Stimulated activated CD4-positive, alpha-beta T cell treated with anti-CD3 and anti-CD28 coated beads, Interleukin-15, amount 100 ng/mL, for 48 hours (primary cell): ENCODE measurements at places on chromosomes 16 and 17.

DNA sequence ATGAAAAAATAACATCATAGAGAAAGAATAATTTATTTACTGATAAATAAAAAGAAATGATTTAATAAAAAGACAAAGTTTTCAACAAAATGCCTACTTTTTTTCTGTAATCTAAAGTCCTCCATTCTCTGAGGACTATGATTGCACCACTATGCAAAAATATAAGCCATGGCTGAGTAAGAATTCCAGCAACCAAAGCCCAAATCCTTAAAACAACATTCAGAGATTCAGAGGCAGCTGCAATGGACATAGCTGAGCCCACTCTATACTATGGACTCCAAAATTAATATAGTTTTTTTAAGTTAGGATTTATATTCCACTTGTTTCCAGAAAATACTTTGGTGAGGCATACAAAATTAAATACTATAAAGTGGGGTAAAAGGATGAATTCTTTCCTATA, 169.5 kb upstream of the C17orf78 start:
- no peak for DNase-seq

GRCh38 chr16:89842471-89843408, 14.5 kb downstream of the SPIRE2 start:
- no peak for DNase-seq

DNA sequence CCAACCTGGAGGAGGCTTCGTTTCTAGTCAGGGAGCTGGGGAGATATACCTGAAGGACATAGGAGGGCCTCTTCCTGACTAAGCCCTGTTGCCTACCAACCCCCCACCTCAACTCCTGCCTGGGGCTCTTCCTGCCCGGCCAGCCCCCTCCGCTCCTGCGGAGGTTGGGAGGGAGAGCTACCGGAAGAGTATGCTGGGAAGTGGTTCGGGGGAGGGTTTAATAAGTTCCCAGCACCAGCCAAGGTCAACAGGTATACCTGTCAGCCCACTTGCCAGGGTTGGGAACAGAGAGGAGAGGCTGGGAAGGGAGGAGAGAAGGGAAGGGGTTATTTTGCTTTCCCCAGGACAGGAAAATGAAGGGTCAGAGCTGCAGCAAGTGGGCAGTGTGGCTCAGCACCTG, 4.7 kb downstream of the PPP1R1B start:
- no peak for DNase-seq

- no peak for DNase-seq
Observed at GRCh38 chr17:50841277-50841948, 6.0 kb downstream of the WFIKKN2 start.

GRCh38 chr16:54268766-54269165, 17.8 kb downstream of the IRX3 start:
- no peak for DNase-seq

DNA sequence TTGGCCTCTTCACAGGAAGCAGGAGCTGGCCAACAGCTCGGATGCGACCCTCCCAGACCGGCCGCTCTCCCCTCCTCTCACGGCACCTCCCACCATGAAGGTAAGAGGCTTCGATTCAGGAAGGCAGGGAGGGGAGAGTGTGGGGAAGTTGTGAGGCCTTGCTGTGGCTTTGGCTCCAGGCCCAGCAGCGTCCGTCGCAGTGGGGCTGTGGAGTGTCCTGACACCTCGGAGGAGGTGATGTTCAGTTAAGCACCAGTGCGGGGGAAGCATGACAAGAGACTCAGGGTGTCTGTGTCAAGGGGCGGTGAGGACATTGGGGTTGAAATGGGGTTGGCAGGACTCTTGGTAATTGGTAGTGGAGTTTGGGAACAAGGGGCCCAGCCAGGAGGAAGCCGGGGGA, 109.0 kb downstream of the RAP1GAP2 start:
- no peak for DNase-seq

GRCh38 chr16:9338068-9338467, 246.6 kb downstream of the HAPSTR1 start:
- no peak for DNase-seq

DNA sequence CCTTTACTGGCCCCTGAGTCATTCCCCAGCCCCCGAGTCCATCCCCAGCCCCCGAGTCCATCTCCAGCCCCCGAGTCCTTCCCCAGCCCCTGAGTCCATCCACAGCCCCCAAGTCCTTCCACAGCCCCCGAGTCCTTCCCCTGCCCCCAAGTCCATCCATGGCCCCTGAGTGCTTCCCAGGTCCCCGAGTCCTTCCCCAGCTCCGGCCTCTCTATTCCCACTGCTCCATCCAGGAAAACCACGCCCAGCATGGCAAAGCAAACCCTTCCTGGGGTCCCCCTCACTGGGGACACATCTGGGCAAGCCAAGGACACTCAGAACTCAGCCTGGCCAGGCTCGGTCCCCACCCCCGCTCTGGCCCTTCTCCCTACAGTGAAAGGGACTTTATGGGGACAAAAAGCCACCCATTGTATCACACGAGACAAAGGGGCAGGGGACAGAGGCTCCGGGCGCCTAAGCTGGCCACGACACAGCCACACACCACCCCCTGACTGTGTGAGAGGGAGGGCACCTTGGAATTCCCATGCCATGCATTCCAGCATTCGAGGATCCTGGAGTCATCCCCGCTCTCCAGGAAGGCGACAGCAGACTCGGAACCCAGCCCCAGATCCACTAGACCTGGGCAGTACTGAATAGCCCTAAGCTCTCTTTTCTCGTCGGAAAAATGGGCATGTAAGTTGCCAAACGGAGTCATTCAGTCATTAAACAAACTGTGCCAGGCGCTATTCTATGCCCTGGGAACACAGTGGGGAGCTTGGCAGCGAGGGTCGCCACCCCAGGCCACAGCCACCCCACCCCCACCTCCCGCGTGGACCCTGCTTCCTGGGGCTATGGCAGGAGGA, 14.0 kb downstream of the PLLP start:
- no peak for DNase-seq

DNA sequence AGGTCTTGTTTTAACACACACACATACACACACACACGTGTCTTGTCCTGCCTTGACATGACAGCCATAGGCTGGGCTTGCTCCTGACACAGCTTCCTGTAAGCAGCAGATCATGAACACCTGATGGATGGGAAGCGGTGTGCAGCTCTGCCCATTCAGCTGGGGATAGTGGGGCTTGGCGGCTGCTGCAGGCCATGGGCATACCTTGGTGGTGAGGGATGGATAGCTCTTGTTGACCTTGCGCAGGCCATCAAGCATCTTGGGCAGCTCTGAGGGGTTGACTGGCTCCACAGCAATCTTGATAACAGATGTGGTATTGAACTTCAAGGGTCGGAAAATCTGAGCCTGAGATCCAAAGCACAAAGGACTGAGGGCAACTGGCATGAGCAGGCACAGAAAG, 12.0 kb downstream of the HIGD1B start:
- no peak for DNase-seq

DNA sequence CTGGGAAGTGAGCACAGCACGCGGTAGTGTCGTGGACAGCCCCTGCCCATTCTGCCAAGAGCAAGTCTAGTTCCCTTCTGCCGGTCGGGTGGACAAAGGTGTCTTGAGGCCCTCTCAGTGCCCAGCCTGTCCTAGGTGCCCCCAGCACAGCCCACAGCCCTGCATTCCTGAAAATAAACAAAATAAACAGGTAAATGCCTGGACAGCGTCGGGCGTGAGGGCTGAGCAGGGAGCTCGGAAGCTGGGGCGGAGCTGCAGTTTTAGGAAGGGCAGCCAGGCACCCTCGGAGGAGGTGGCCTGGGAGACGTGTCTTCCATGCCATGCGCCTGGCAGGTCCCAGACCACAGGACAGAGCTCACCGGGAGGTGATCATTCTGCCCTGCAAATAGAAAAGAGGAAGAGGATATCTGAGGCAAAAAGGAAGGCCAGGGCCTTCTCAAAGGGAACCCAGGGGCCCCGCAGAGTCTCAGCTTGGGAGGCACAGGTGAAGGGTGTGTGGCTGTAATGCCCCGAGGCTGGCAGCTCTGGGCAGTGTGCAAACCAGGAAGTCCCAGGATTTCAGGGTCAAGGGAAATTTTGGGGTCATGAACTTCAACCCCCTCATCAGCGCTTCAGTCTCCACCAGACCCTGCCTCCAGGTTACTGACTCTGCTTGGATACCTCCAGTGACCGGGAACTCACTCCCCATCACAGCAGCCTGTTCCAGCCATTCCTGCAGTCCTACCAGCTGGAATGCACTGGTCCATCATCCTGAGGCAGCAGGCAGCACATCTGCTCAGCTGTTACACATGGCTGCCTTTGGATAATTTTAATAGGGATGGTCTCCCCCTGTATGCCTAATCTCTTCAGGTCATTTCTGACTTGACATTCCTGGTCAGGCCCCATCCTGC, 1.7 kb downstream of the ZNF469 start:
- no peak for DNase-seq

GRCh38 chr17:67441052-67441895, 64.2 kb downstream of the PITPNC1 start:
- peak; percentile 65 for DNase-seq

GRCh38 chr16:66364959-66365306, 1.6 kb upstream of the CDH5 start:
- no peak for DNase-seq

- DNase-seq: no peak
Observed at GRCh38 chr16:58678716-58679115, 5.9 kb downstream of the SLC38A7 start.

DNA sequence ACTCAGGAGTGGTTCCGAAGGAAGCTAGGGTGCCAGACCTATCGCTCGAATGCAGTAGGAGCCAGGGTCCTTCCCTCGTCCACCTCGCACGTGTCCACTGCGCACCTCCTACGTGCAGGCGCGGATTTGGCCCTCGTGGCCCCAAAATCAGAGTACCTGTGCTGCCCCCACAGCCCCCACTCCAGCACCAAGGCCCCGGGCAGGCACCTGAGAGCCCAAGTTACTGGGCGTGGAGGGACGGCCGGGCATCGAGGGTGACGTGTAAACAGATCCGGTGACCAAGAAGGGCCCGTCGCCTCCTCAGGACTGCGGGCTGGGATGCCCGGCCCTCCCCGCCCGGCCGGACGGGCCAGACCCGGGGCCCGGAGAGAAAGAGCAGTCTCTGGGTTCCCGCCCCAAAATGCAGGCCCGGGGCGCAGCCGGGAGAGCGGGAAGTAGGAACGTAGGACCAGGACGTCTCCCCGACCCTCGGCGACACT, 492 bp downstream of the SLC25A39 start:
- DNase-seq: no peak

GRCh38 chr16:70540994-70541393, 17.4 kb downstream of the SF3B3 start:
- DNase-seq: no peak

DNA sequence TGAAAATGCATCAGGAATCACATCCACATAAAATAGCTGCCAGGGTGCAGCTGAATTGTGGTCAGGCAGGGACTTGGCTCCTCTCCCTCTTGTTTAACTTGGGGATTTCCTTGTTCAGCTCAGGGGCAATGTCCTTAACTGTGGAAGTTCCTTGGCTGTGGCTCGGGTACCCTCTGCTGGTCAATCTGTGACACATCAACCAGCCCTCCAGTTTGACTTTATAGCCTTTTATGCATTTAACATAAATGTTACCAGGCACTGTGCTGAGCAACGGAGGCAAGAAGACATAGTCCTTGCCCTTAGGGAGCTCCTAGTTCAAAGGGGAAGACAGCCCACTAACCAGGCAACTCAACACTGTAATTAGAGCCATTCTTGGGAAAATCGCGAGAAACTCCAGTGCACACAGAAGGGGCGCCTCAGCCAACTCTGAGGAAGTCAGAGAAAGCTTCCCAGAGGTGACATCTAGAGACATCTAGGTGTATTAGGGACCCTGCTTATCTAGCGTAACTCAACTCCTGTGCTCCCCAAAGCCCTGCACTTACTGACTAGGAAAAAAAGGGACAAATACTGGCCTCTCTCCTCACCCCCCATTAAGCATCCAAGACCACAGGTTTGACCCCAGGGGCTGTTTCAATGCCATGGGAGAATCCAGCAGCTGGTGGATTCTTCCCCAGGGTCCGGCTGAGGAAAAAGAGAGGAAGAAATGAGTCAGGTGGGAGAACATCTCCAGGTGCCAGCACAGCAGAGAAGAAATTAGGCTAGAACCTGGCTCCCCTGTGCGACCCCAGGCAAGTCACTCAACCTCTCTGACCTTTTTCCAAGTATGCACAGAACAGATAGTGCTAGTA, 17.3 kb upstream of the EEF2K start:
- DNase-seq: no peak

DNA sequence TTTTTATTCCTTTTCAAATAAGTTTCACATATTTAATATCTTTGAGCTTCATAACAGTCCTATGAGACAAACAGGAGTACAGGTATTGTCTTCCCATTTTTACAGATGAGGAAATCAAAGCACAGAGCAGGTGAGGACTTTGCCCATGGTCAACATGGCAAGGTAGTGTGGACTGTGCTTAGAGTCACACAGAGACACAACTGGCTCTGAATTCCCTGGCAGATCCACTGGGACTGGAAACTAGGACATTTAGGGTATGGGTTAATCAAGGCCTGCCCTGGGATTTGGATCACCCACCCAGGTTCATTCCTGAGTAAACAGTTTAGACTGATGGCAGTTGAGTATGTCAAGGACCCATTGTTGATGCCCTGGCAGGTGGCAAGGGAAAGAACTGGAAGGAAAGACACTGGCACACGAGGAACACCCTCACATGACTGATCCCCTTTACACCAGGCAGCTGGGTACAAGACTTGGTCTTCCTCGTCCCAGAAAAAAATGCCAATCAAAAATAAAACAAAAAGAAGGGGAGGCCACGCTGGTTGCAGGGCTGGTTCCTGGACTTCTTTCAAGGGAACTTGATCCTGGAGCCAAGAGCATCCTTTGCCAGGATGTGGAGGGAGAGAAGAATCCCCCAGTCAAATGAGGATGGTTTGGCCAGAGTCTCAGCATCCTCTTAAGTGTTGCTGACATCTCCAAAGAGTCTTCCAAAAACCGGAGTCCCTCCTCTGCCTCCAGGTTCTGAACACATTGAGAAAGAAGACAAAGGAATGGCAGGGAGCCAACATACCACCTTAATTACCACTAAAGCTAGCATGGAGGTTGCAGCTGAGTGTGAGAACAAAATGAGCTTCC, 34.9 kb downstream of the CHD9 start:
- DNase-seq: no peak

DNA sequence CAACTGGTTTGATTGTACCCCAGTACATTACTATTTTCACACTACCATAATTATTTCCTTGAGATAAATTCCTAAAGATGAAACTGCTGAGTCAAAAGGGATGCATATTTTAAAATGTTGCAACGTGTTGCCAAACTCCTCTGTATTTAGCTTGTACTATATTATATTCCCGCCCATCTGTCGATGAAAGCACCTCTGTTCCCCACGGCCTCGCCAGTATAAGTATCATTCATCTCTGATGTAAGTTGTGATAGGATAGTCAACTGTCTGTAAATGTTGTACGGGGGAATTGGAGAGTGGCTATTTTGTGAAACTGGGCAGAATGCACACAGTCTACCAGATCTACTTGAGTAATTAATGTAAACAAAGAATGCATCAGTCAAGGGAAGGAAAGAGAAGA, 47.7 kb upstream of the TNRC6A start:
- DNase-seq: no peak

DNA sequence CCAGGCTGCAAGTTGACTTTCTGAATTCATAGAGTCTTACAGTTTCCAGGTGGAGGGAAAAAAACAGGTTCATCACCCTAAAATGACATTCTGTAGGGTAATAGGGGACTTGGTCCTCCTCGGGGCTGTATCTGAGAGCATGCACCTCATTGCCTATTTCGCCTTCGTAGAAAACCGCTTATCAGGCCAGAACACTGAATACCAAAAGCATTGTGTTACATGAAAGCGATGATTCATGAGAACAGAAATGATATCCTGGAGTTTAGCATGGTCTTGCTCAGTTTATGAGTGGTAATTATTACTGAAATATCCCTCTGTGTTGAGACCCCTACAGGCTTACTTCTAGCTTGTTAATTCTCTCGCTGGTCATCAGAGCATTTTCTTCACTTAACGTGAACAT, 61.4 kb upstream of the ARHGAP44 start:
- no peak for DNase-seq
